Right atrium auricular region (tissue), 2 donors: ENCODE measurements at places on chromosomes 3 and 15. TPM values are rescaled to one million over a fixed set of nuclear protein-coding genes. Genes with fewer than 3 reads are reported as not detected.
A peak's percentile ranks its signal among the peaks of the same experiment; 100 is the strongest.

- DNase-seq, result no peak
Measured at GRCh38 chr3:197103766-197104165, 74.1 kb upstream of the MELTF start.

LYZL4 gene
- not detected for total RNA-seq

DNA sequence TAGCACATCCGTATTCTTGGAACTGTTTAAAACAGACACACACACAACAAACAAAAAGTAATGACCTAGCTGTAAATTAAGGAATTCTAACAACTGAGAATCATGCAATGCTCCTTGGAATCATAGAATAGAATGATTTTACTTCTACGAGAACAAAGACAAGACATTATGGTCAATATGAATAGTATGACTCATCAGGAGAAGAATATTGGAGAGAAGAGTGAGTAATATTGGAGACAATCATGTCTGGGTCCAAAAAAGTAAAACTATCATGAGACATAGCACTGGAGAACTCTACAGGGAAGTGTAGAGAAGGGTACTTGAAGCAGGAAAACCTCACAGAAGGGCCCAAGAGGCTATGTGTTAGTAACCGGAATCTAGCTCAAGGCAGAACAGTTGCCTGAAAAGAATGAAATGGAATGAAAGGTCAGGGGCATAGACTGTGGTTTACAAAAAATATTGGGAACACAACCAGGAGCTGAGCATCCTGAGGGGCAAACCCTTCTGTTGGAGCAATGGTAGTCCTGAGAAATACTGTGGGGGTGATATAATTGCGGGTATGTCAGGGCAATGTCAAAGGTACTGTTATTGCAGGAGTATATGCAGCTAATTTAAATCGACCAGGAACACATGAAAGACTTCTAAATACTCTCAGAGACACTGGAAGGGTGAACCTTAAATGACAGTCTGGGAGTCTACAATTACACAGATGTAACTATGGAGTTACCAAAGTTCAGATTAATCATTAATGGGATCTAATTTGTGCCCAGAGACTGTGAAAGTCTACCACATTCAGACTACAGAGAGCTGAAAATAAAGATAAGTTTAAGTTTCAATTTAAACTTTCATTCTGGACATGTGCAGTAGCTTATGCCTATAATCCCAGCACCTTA lies 201.2 kb downstream of the BCHE start:
- no peak for DNase-seq

PLXNB1 gene
- 69.4 TPM for total RNA-seq

- DNase-seq, result no peak
Measured at GRCh38 chr15:74350295-74351275, 16.9 kb downstream of the CYP11A1 start.

DNA sequence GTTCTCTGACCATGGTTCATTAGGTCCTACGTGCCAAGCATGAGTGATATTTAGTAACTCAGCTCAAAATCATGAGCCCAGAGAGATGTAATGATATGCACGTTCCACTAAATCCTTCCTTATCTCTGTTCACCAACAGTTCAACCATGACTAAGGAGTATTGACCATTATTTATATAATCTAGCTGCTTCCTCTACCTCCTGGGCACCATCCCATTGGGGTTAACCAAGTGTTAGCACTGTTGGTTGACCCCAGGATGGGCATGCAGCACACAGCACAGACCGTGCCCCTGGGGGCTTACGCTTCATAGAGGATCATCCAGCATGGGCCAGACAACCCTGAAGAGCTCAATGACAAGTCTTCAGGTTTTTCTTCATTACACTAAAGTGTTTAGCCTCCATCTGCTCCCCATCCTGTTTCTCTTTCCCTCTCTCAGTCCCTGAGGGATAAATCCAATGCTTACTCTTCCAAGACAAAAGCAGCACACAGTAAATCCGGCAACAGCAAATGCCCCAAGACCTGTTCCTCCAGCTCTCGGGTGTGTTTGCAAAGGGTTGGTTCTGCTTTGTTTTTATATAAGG lies 10.4 kb downstream of the FAM174B start:
- DNase-seq, result no peak

DNA sequence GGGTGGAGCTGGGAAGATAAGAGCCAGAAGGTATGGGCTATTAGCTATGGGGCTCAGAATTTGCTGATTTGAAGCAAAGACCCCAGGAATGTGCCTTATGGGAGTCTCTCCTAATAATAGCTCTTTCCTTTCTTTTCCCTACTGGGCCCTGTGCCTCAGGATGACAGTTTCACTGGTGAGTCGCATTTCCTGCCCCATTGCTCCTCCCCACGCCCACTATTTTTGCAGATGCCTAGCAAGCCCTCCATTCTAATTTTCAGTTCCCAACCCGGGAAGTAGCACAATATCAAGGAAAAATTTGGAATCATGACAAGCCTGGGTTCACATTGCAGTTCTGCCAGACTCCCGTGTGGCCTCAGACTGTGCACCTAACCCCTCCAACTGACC lies 583 bp downstream of the IL17RE start:
- no peak for DNase-seq

DNA sequence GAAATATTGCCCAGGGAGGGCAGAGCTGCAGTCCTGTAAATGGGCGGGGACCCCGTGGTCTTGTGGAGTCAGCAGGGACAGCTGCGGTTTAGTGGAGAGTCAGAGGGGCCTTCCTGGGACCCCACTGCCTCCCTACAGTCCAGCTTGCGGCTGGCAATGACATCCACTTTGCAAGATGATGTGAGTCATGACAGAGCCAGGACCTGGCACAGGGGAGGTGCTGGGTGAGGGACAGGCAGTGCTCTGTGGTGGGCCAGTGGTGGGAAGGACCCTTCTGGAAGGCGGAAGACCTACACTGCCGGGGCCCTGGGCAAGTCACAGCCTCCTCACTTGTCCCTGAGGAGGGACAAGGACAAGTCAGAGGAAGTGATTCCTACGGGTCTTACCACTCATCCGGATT lies 17.8 kb downstream of the APBA2 start:
- DNase-seq, result no peak

POLR2M gene
- 97.5 TPM for total RNA-seq

ARGFX gene
- not detected for total RNA-seq

CAPN7 gene
- 21.3 TPM for total RNA-seq

DNA sequence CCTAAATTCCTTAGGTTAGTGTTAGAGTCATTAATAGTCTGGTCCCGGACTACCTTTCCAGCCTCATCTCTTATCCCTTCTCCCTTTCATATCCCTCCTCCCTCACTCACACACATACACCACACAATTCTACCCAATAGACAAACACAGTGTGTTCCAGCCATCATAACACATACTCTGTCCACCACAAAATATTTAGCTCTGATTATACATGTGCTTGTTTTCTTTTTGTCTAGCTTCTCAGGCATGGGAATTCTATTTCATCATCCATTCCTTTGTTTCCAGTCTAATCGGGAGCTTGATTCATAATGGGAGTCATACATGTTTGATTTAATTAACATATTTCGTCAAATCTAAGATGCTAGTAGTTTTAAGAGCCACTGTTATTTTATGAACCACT lies 161.8 kb upstream of the BFSP2 start:
- DNase-seq, result no peak

DNA sequence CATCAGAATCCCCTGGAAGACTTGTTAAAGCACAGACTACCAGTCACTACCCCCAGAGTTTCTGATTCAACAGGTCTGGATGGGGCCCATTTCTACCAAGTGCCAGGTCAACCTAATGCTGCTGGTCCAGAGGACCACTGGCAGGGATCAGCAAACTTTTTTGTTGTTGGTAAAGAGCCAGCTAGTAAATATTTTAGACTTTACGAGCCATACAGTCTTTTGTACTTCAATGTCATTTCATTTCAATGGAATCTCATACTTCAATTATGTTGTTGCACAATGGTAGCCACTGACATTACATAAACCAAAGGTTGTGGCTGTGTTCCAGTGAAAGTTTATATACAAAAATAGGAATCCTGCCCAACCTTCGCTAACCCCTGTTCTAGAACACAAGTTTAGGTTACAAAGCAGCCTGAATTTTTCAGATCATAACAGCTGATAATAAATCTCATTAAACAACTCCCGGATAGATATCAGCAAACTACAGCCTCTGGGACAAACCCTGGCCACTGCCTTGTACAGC lies 28.7 kb downstream of the ULK4 start:
- DNase-seq, result no peak

DNA sequence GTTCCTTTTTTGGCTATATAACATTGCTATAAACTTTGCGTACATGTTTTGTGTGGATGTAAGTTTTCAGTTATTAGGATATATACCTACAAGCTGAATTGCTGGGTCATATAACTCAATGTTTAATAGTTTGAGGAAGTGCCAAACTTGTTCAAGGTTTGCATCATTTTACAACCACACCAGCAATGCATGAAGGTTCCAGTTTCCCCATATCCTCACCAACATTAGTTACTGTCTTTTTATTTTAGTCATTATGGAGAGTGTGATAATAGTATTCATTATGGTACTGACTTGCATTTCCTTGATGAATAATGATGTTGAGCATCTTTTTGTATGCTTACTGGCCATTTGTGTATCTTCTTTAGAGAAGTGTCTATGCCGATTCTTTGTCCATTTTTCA lies 112.3 kb downstream of the NR1I2 start:
- no peak for DNase-seq

DNA sequence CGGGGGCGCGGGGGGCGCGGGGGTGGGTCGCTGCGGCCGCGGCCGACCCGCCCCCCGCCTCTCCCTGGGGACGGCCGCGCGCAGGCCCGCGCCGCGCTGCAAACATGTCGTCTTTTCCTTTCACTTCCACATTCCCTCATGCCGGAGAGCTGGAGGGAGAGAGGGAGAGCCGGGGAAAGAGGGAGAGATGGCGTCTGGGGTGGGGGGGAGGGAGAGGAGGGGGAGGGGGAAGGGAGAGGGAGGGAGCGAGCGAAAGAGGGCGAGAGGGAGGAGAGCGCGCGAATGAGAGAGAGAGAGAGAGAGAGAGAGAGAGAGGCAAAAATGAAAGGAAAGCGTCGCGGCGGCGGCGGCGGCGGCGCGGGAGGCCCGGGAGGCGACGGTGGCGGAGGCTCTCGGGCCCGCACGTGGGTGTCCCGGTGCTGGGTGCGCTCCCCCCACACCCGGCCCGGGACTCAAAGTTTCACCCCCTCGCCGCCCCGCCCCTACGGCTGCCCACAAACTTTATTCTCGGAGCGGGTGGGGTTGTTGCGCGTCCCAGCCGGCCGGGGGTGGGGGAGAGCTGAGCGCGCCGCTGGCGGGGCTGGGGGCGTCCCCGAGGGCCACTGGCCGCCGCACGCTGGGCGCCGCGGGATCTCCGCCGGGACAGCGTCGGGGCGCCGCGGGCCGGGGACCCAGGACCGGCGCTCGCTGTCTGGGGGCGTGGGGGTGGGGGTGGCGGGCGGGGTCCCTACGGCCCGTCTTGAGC lies 731 bp downstream of the ZNF710 start:
- DNase-seq, result no peak

DNA sequence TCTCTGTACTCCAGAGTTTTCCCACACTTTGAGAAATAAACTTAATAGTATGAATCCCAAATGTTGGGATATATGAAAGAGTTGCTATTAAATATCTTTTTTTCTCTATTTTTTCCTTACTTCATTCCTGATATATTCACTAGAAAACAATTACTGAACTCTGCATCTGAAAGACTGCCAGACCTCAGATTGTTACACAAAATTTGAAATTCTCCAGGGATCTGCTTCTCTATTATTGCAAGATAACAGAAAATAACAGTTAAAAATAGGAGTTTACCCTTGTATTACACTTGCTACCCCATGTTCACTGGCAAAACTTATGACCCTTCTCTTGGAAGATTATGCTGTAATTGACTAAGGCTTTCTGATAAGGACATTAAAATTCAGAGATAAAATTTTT lies 11.7 kb upstream of the P3H2 start:
- no peak for DNase-seq

DNA sequence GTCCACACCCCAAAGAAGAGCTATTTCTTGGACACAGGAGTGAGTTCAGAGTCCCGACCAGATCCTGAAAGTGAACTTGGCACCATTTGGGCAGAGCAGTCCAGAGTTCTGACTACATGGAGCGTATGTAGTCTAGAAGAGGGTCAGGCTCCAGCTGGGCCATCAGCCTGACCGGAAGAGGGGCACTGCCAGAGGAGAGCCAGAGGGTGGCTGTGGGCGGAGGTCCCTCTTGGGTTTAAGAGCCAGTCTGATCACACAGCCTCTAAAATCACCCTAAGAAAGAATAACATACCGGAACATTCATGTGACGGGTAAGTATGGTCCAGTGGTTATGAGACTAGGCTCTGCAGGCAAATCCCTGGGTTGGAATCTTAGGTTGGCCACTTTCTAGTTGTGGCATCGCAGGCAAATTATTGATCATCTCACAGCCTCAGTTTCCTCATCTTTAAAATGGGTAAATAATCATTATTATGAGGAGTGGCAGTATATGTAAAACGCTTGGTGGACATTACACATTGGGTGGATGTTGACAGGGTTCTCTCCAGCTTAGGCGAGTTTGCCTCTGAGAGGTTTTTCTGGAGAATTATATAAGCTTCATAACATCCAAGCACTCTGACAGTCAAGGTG lies 2.1 kb upstream of the RAP2B start:
- no peak for DNase-seq

DNA sequence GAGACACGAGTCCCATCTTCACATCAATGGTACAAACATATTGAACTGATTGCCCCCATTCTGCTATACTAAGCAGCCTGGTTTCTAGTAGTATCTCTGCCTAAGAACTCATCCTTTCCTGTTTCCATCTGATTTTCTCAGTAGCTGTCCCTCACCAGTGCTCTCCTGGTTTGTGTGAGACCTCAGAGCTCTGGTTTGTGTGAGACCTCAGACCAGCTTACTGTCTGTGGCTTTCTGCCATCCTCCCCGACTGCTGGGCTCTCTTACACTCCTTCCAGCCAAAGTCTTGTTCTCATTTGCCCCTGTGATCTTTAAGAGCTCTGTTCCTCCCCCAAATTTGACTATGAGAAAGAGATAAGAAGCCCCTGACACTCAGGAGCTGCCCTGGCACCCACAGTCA lies 41.1 kb upstream of the NEDD4 start:
- DNase-seq, result no peak

DNA sequence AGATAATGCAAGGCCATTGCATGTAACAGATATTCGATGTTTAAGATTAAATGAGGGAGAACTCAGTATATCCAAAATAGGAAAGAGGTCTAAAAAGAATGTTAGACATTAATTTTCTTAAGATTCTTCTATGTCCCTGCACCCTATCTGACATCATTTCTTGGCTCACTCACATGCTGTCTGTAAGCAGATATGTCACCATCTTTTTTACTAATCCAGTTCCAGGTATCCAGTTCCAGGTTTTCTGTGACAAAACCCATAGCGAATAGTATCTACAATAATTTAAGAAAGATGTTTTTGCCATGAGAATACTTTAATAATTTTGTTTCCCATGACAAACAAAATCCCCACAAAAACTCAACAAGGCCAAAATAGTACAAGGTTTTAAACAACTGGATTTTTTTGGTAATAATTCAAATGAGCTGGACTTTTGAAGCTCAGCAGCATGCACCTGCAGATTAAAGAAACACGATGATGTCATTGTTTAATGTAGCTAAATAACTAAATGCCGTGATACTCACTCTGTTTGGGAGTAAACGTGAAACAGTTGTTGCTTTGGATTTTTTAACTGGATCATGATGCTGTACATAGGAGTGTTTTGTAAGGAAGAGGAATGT lies 867.6 kb downstream of the EPHA3 start:
- no peak for DNase-seq

GRCh38 chr3:125042725-125043406 lies 12.9 kb downstream of the HEG1 start:
- peak; percentile 82 for DNase-seq
